NCI-H2107 (cell line): ENCODE measurements at places on chromosomes 7 and 10.

- no peak for DNase-seq
These were observed 189.6 kb upstream of the INHBA start for GRCh38 chr7:41892356-41893100.

- DNase-seq, result no peak
These were observed 175.0 kb downstream of the CTNNA3 start for GRCh38 chr10:67520924-67521520.

DNA sequence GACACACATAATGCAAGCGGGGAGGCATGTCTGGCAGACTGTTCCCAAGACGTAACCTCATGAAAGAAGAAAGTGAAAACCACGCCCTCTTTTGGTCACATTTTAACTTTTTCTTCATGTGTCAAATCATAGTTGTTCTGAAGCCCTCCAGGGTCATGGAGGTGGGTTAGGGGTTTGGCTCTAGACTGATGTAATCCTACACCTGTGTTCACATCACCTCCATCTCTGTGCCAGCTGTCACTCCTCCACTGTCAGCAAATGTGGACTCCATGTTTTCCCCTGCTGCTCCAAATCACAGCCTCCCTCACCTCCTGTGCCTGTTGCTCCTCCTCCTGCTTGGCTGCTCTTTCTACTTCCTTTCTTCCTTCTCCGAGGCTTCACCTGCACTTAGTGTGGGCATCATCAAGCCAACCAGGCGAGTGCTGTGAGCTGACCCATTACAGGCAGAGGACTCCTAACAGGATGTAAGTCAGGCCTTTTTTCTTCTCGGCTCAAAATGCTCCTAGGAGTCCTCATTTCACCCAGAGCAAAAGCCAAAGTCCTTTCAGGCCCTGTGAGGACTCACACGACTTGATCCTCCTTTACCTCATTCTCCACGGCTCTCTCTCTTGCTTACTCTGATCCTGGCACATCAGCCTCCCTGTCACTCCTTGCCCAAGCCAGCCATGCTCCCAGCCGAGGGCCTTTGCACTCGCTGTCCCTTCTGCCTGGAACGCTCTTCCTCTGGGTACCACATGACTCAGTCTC lies 66.4 kb upstream of the IFRD1 start:
- no peak for DNase-seq

- DNase-seq, result no peak
These were observed 85.8 kb downstream of the CYTH3 start for GRCh38 chr7:6186577-6186976.

- no peak for DNase-seq
These were observed 551 bp downstream of the IFIT1 start for GRCh38 chr10:89392974-89393373.
